H4 (cell line): ENCODE measurements at places on chromosomes 2 and 18. TPM values are rescaled to one million over a fixed set of nuclear protein-coding genes. Genes with fewer than 3 reads are reported as not detected.

DNA sequence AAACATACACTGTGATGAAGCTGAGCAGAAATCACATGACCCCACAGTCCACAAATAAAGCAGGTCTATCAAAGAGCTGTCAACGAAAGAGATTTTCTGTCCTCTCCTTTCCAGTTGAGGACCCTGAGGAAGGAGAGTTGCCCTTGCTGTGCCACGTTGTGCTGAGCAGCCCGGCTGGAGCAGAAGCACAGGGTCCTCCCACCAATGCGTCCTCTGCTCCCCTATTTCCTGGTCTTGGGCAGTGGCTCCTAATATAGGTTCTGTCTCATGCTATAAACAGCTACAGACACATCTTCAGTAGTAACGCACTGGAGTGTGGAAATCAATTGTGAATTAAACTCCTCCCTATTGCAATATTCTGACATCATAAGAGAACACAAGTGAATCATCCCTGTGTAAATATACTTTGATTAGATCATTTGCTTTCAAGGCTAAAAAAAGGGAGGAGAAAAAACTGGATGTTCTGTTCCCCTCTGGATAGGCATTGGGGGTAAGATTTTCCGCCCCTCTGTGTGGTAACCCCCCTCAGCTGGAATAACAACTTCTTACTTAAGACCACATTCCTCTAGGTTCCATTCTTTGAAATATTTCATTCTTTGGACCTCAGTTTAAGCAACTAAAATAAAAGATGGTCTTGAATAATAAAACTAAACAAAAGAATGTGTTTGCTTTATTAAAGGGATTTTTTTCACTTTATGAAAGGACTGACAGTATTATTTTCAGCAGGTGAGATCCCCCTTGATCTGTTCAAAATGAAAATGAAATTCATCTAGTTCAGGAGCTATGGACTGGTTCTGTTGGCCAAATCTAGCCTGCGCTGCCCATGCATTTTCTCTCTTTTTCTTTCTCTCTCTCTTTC lies 8.3 kb upstream of the RHOB start:
- no peak for DNase-seq

The C2orf81 gene
- total RNA-seq, result 0.53 and 0.70 TPM in 2 replicates

The SP100 gene
- 45.0 and 63.1 TPM in 2 replicates for total RNA-seq

GRCh38 chr18:11752116-11752911 lies 63.2 kb downstream of the GNAL start:
- no peak for DNase-seq

The SLC23A3 gene
- 0.12 TPM in 1 of 2 replicates, not detected in the other for total RNA-seq

The ZSWIM2 gene
- total RNA-seq, result not detected in 2 replicates

The TNFAIP6 gene
- total RNA-seq, result 1.5 and 5.6 TPM in 2 replicates

- no peak for DNase-seq
These were observed 85.4 kb upstream of the OTOS start for GRCh38 chr2:240225660-240226475.

DNA sequence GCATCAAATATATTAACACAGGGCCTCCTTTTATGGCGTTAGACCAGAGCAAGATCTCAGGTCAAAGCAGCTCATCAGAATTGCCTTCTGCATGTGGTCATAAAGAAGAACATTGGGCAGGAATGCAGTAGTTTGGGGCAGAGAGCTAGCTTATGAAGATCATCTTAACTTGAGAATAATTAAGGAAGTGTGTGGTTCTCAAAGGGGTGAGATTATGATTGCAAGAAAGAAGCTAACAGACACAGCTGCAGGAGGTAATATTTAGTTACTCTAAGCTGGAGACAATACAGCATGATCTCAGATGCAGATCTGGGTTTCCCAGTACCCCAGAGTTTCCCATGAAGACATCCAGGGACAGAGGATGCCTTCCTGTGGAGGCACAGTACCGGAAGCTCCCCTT lies 91.6 kb downstream of the TTC27 start:
- DNase-seq, result no peak

The GPC1 gene
- 17.9 and 25.7 TPM in 2 replicates for total RNA-seq

The TMEM37 gene
- 1.5 and 1.9 TPM in 2 replicates for total RNA-seq

- DNase-seq, result no peak
These were observed 184.3 kb downstream of the UBE2E3 start for GRCh38 chr2:181164699-181165098.

DNA sequence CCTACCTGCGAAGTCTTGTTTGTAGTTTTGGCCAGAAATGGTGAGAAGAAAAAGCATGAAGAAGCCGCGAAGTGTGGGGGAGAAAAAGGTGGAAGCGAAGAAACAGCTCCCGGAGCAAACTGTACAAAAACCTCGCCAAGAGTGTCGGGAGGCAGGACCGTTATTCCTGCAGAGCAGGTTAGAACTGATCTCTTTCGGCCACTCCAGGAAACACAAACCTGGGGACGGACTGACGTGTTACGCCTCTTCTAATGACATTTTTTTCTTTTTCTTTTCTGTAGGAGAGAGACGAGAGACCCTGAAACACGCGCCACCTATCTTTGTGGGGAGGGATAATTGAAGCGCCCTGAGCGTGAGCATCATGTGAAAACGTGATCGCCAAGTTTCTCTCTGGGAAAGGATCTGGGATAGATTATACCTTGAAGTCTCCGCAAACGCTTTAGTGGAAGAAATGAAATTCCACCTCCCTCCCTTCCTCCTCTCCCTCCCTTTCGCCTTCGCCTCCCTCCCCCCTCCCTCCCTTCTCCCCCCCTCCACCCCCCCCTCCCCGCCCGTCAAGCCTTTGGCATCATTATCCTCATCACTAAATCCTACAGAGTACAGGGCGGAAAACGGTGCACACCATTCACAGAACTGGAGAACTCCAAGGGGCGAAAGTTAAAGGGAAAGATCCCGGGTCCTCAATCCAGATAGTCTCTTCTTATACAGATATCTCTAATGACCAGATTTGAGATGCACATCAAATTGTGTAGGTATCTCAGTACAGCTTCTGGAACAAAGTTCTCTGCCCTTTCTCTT lies at the start of gene ZEB2:
TSS of gene ZEB2 (minus strand) at position 186 of the 798 bp plus-strand sequence. CDS start 2,769 bp downstream, outside the sequence.
- peak; percentile 90 for DNase-seq

The MYO1B gene
- total RNA-seq, result 51.0 and 58.5 TPM in 2 replicates

- DNase-seq, result no peak
These were observed 35.4 kb downstream of the SCN7A start for GRCh38 chr2:166458674-166459073.

DNA sequence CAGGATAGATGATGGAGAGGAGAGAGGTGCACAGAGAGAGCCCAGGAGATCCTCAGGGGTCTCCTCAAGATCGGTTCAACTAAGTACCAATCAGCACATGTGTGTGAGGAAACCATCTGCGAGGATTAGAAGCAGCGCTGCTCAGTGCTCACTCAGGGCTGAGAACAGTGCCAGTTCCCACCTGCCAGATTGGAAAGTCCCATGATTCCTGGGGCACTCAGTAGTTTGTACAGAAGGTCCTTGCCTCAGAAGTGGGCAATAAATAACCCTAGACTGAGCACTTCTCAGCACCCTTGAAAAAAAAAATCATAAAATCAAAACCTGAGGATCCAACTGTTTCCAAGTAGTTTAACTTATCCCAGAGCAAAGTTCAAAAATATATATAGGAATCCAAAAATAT lies 53.8 kb downstream of the SEMA4F start:
- no peak for DNase-seq

GRCh38 chr18:407626-408224 lies 92.8 kb downstream of the COLEC12 start:
- DNase-seq, result no peak

The CCDC68 gene
- total RNA-seq, result not detected in 2 replicates

- DNase-seq, result peak; percentile 42
These were observed 69.2 kb upstream of the EPHA4 start for GRCh38 chr2:221641181-221641871.

DNA sequence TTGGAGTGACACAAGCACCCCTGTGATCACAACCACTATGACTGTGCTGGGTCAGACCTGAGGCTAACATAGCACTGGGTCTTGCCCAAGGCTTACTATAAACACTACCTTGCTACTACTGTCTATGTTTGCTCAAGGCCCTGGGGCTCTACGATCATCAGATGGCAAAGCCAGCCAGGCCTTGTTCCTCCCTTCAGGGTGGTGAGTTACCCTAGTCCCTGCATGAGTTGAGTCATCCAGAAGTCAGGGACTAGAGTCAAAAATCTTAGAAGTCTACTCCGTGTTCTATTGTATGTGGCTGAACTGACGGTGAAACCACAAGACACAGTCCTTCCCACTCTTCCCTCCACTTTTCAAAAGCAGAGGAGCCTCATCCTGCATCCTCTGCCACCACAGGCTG lies 551.2 kb upstream of the FSIP2 start:
- DNase-seq, result peak; percentile 10

The SERPINB10 gene
- total RNA-seq, result 1.0 TPM in 1 of 2 replicates, not detected in the other

DNA sequence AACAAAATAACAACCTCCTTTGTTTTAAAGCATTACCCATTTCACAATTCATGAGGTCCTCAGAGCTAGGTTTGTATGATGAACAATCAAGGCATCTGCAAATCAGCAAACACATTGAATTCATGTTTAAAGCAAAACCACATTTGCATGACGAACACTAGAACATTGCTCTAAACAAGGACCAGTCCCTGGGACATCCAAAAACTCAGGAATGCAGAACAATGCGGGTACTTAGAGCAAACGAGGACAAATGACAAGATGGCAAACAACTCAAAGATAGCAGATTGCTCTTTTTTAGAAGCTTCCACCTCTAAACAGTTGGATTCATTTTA lies 45.7 kb upstream of the RALBP1 start:
- DNase-seq, result no peak

The MEP1B gene
- total RNA-seq, result not detected in 2 replicates

GRCh38 chr2:86557836-86558235 lies 5.4 kb downstream of the CHMP3 start:
- no peak for DNase-seq

DNA sequence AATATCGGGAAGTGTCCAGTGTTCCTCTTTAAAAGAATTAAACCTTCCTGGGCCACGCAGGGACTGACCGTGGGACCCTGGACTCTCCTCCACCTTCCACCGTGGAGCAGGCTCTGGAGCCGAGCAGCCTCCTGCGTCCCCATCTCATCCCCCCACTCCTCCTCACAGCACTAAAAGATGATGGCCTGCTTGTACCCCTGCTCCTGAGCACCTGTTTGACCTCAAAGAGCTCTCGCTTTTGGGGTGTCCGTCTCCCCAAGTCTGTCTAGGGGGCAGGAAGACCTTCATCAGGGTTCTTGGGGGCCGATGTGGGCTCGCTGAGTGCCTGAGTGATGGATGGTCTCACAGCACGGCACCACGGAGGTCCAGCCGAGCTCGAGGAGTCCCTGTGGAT lies 1.2 kb upstream of the SDC1 start:
- no peak for DNase-seq

DNA sequence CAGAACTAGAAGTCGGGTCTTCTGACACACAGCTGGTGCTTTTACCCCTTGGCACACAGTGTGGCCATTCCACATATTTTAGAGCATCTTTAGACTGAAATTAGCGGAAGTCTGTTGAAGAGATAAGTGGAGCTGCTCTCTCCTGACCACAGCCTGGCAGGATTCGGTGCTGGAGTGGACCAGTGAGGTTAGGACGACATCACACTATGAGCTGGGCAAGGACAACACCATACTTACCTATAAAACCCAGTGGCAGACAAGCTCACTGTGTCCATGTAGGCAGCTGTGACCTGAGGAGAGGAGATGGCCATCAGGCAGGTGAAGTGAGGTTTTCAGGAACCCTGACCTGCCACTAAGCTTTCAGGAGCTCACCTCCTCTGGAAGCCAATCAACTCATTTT lies 70.1 kb downstream of the XDH start:
- no peak for DNase-seq

- DNase-seq, result peak; percentile 49
These were observed 462.5 kb upstream of the FSHR start for GRCh38 chr2:49616800-49617199.

DNA sequence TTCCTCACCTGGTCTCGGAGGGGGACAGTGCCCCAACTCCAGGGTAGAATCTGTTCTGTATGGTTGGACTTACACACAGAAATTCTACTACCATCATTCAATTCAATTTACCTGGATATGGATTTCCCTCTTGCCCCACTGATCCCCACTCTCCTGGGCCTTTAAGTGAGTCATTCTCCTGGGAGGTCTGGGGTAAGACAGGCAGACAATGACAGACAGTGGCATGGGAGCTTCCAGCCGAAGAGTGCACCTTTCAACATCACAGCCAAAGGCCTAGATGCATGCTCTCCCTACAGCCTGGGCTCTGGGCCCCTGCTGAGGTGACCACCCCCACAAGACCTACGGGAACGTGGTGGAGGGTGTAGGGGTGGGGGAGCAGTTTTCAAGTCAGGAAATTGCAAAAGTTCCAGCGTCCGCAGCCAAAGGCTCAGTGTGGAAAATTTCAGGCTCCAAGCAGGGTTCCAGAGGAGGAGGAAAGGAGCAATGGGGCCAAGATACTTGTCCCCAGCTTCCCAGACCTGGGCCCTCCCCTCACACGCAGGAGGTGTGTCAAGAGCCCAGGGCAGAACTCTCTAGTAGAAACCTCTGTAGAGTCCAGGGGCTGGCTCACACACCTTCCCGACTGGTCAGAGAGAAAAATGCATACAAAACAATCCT lies 296.4 kb downstream of the CYP26B1 start:
- DNase-seq, result no peak

DNA sequence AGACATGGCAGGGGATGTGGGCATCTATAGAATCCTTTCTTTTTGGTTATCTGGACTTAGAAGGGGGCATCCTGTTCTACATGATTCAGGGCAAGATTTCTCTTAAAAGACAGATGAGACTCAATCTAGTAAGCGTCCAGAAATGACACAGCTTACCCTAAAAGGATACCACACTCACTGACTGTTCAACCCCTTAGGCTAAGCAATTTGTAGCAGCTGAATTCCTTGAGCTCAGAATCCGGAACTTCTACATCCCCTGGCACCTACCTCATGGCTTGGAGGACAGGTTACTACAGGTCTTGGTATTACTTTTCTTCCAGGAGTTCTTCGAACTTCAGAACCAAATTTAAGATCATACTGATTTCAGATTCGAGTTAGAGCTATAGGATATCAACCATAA lies 138.4 kb downstream of the LAMA3 start:
- no peak for DNase-seq

DNA sequence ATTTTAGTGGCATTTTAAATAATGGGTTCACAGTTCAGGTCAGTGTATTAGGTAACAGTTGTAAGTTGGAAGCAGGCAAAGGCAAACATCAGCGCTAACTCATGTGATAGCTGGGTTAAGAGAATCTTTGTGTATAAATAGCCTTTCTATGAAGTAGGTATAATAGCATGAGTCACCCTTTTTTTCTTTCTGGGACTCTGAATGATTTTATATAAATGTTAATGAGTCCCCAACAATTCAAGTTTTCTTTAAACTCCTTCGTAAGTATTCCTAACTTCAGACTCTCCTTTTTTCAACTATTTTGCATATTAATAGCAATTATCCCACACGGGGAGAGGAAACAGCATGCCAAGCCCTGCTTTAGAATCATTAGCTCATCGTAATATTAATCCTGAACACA lies 384.3 kb downstream of the PIK3C3 start:
- DNase-seq, result no peak

GRCh38 chr2:207088276-207088675 lies 77.5 kb downstream of the KLF7 start:
- DNase-seq, result no peak

GRCh38 chr2:158579928-158580327 lies 123.2 kb downstream of the PKP4 start:
- no peak for DNase-seq

The NT5DC4 gene
- not detected in 2 replicates for total RNA-seq
